ENCODE measurements at places on chromosomes 12 and 14.
A peak's percentile ranks its signal among the peaks of the same experiment; 100 is the strongest.

GRCh38 chr12:4214877-4215228 lies 58.7 kb upstream of the CCND2 start:
- DNase-seq: no peak

DNA sequence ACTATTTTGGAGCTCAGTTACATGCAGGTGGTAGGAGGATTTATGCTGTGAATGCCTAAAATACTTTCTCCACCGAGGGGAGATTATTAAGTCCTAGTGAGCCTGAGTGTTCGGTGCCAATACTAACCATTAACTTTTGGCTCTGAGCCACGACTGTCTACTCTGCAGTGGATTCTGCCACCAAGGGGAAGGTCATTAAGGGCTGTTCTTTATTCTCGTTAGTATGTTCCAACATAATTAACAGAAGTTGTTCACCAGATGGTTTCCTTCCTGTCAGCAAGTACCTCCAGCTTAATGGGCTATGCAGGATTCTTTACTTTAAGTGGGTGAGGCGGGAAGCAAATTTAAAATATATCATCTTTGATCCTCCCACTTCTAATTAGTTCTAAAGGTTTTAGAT lies 326.3 kb downstream of the BMP4 start:
- DNase-seq: no peak

DNA sequence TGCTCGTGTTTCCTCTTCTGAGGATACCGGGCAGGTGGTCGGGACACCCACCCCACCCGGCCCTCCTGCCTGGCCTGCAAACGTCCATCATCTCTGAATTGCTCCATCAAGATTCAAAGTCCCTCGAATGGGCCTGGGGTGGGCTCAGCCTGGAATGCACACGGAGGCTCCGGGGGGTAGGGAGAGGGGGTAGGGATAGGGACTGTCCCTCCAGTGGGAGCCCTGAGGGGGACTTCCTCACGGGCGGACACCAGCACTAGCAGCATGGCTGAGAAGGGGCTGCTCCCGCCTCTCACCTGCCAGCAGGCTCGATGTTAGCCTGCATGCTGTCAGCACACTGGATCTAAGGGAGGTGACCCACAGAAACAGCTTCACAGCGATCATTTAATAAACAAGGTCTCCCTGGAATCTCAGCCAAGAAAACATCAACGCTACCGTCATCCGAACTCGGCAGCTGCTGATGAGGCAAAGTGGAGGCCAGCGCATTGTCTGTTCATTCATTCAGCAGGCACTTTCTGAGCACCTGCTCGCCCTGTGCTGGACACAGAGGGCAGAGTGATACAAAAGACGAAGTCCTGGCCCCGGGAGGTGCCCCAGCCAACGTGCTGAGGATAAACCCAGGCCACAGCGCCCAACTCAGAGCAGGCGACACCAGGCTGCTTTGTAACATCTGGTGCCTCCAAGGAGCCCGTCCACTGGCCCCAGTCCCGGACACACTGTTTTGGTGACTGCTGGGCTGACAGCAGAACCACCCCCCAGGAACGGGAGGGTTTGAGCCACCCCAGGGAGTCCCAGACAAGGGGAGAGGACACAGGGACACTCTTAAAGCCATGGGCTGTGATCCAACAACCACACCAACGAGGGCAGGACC lies 6.3 kb downstream of the TMEM179 start:
- DNase-seq: no peak

DNA sequence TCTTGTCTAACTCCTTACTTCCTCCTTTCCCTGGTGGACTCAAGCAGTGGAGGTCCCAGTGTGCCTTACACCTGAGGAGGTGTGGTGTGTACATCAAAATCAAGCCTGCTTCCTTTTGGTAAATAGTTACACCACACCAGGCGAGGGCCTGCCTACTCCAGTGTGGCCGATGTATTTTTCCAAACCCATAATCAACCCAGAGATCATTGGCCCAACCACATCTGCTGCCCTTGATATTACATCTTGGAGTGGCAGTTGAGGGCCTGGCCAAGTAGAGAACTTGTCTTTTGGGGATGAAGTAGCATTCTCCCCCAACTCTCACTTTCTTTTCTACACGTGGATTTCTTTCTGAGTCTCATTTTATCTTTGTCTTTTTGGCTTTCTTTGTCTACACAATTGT lies 187.4 kb downstream of the EFCAB11 start:
- DNase-seq: no peak

GRCh38 chr14:73208390-73208789 lies 28.9 kb upstream of the PAPLN start:
- no peak for DNase-seq

DNA sequence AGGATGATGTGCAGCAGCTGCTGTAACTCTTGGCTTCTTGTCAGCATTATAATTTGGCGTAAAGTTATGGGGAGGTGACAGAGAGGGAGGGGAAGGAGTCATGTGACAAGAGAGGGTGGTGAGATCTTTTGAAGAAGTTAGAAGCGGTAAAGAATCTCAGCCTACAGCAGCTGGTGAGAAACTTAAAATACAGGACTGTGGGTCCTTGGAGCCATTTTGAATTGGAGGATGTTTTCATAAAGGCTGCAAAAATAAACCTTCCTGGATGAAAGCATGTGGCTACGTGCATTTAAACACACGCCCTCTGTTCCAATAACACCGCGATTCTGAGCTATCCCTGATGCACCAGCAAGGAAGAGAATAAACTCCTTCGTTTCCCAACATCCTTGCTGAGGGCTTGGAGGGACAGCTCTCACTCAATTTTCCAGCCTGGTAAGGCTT lies 133.7 kb downstream of the TMEM30B start:
- DNase-seq: no peak

DNA sequence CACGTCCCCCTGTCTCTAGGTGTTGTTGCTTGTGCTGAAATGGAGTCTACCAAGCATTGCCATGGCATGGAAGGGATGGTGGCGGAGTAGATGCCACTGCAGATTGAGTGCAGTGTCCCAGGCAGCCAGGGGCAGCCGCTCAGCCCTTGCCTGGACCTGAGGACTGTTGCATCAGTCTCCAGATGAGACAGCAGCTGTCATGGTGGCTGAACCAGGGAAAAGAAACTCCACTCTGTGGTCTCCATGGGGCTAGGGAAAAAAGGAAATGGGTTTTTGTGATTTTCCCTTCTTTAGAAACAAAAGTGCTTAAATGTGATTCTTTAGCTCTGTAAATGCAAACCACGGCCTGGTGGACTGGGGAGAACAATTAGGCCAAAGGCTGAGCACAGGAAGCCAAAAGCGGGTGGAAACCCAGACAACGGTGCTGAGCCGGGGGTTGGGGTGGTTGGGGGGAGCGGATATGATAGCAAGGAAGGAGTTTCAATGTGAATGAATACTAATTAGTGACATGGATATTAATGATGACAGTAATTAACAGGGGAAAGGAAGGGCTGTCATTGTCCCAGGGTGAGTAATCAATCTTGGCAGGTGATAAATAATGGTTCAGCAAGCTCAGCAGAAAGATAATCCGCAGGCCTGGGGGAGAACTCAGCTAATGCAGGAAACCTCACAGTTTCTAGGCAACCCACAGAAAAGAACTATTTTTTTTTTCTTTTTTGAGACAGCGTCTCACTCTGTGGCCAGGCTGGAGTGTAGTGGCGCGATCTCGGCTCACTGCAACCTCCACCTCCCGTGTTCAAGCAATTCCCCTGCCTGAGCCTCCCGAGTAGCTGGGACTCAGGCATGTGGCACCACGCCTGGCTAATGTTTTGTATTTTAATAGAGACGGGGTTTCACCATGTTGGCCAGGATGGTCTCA lies 442.6 kb downstream of the DPF3 start:
- DNase-seq: no peak

DNA sequence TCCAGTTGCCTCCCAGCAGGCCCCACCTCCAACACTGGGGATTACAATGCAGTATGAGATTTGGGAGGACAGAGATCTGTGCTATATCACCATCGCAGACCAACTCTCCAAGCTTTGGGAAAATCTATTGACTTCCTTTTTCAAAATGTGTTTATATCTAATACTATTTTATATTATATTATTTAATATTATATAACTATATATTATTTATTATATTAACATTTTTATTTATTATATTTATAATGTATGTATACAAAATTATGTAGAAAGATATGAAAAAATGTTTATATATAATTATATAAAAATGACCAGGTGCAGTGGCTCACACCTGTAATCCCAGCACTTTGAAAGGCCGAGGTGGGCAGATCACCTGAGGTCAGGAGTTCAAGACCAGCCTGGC lies 36.4 kb downstream of the DNAH10 start:
- DNase-seq: no peak

DNA sequence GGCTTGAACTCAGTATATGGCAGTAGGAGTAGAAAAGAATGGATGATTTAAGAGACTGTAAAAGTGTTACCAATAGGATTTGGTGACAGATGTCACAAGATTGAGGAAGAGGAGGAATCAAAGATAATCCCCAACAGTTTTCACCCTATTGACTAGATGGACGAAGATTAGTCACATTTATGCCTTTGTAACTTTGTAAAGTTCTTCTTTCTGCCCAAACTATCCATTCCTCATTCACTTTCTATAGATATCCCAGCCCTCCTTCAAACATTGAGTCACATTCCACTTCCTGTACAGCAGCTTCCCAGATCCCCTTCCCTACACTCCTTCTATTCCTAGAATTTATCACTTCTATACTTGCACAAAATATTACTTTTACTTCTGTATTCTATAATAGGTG lies 207.9 kb downstream of the BTG1 start:
- no peak for DNase-seq

GRCh38 chr14:85415015-85415712 lies 114.8 kb upstream of the FLRT2 start:
- peak; percentile 79 for DNase-seq

- no peak for DNase-seq
These were observed 128.4 kb downstream of the DAD1 start for GRCh38 chr14:22460461-22461195.

DNA sequence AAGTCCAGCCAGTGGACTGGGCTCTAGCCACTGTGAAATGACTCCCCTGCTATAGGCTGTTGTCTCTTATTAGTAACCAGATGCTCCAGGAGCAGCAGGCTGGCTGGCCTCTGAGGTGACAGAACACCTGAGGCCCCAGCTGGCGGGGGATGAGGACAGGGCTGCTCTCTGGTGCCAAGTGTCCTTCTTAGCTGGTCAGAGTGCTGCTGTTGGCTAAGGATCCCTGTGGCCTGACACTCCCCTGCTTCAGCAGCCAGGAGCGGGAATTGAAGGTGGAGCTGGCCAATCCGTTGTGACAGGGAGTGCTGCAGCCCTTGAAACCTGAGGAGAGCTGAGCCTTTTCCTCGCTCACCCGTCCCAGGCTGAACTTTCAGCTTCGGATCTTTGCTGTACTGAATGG lies 30.7 kb downstream of the TMEM229B start:
- no peak for DNase-seq
